ENCODE measurements at places on chromosomes 16 and 17.

DNA sequence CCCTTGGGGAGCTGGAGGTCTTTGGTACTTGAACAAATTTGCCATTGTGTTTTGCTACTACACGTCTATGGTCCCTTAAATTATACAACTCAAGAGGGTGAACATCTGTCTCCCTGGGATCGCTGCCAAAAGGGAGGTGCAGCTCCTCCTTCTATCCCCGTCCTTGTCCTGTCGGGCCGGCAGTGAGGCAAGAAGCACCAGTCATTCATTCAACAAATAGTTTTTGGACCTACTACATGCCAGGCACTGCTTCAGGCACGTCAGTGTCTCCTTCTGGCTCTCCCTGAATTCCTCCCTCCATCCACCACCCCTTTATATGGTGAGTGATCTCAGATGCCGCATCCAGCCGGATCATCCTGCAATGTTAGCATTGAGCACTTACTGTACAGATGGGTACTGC, 2.2 kb upstream of the RPL38 start:
- no peak for DNase-seq

DNA sequence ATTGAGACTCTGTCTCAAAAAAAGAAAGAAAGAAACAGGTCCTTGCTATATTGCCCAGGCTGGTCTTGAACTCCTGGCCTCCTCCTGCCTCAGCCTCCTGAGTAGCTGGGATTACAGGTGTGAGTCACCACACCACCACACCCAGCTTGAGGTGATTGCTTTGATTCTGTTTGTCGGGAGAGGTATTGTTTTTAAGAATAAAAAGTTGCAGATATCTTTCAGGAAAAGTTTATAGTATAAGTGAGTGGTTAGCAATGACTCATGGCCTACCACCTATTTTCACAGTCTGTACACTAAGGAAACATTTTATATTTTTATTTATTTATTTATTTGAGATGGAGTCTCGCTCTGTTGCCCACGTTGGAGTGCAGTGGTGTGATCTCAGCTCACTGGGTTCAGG, 45.0 kb downstream of the RHOT1 start:
- no peak for DNase-seq

DNA sequence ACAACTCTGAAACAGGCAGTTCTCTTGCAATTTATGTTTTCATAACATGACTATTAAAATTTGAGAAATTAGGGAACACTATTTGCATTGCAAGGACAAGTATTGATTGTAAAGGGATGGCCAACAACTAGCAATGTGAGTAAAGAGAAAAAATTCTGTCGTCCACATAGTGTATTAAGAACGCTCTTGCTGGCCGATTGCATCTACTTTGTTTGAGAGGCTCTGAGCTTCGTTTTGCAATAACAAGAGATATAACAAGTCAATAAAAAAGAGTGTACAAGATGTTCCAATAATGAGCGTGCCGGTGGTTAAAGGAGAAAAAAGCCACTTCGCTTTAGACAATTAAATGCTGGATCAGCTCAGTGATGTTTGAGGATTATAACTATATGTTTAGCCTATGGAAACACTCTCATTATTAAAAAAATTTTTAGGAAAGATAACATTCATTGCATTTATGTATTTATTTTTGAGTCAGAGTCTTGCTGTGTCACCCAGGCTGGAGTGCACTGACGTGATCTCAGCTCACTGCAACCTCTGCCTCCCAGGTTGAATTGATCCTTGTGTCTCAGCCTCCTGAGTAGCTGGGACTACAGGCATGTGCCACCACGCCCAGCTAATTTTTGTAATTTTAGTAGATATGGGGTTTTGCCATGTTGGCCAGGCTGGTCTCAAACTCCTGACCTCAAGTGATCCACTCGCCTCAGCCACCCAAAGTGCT, 19.2 kb upstream of the TOM1L1 start:
- no peak for DNase-seq

DNA sequence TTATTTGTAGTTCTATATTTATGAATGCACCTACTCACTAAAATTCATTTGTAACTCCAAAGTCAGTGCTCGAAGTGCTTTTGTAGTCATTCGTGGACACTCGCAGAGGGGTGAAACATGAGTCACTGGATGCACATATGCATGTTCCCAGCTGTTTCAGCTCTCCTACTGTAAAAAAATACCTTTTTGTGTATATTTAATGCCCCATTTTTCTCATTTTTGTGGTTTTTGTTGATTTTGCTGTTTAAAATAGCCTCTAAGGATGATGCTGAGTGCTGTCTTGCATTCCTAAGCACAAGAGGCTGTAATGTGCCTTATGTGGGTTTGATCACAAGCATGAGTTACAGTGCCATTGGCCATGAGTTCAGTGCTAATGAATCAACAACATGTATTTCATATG, 30.6 kb downstream of the CENPV start:
- no peak for DNase-seq

- DNase-seq, result no peak
These were observed 4.5 kb downstream of the ABCC3 start for GRCh38 chr17:50638966-50639713.

DNA sequence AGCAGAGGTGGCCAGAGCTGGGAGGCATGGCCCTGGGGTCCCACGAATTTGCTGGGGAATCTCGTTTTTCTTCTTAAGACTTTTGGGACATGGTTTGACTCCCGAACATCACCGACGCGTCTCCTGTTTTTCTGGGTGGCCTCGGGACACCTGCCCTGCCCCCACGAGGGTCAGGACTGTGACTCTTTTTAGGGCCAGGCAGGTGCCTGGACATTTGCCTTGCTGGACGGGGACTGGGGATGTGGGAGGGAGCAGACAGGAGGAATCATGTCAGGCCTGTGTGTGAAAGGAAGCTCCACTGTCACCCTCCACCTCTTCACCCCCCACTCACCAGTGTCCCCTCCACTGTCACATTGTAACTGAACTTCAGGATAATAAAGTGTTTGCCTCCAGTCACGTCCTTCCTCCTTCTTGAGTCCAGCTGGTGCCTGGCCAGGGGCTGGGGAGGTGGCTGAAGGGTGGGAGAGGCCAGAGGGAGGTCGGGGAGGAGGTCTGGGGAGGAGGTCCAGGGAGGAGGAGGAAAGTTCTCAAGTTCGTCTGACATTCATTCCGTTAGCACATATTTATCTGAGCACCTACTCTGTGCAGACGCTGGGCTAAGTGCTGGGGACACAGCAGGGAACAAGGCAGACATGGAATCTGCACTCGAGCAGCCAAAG, 2.3 kb downstream of the CSF3 start:
- DNase-seq, result no peak

- no peak for DNase-seq
These were observed 36.1 kb upstream of the FASN start for GRCh38 chr17:82134101-82134500.

- DNase-seq, result no peak
These were observed 283.3 kb upstream of the CDH5 start for GRCh38 chr16:66083171-66083570.

- DNase-seq, result no peak
These were observed 8.9 kb downstream of the CCNF start for GRCh38 chr16:2438121-2438520.

DNA sequence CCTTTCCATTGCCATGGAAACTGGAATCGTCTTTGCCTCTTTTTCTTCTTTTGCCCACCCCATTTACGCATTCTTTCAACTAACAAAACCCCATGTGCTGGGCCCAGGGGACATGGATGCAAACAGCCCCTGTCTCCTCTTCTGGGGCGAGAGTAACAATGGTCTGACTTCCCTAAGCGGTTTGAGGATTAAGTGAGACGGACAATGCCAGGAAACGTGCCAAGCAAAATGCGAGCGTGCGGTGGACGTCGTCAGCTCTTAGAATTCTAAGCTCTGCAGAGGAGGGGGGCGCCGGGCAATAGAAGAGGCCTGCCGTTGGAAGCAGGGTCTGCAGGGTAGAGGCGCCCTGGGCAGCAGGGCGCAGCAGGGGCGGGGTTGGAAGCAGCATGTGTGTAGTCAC, 42.4 kb upstream of the JPH3 start:
- DNase-seq, result no peak

DNA sequence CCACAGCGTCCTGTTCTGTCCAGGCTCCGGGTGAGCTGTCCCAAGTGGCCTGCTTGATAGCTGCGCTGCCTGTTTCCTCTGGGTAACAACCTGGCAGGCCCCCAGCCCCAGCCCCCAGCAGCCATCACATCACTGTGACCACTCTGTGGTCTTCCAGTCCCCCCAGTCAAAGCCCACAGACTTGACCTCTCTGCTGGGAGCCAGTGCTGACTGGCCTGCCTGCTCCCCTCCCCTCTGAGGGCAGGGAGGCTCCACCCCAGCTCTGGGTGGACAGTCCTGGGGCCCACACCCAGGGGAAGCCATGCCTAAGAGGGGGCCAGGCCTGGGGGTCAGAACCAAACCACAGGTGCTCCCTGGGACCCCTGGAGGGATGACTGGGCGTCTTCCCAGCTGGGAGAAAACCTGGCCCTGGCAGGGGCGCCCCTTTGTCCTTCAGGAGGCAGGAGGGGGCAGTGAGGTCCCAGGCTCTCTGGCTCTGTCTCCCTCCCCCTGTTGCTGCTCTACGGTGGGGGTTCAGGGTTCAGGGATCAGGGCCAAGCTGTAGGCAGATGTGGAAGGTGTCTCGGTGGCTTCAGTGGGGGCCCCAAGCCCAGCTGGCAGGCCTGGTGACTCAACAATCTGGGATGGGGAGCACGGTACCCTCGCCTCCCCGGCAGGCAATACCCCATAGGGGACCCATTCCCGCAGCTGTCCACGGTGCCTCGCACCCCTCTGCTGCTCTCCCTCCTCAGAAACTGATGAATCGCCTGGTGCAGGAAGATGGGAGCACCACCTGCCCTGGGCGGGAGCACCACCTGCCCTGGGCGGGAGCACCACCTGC, 1.8 kb upstream of the SLC16A3 start:
- no peak for DNase-seq

DNA sequence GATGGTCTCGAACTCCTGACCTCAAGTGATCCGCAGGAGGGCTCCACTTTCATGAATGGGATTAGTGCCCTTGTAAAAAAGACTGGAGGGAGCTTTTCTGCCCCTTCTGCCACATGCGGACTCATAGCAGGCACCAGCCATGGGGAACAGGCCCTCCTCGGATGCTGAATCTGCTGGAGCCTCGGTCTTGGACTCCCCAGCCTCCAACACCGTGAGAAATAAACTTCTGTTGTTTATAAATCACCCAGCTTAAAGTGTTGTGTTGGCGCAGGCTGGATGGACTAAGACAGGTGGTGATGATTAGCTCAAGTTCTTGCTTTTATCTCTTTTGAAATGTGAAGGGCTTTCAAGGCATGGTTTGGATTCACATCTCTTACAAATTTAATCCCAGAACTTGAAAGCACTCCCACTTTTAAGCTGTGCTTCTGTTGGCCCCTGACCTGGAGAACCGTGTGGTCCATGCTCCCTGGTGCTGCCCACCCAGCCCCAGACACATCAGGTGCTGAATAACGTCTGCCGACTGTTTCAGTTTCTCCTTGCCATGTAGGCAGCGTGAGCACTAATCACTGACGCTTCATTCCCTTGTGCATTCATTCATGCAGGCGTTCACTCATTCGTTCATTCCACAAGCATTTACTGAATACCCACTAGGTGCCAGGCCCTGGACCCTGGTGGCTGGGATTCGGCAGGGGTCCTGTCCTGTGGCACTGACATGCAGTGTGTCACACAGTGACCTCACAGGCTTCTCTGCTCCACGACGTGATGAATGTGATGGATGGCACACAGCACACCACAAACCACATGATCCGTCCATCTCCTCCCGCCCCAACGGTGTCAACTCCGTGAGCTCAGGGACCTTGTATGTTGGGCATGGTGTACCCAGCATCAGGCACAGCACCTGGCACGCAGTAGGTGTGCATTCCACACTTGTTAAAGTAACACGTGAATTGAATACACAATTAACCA, 8.9 kb downstream of the CIBAR2 start:
- DNase-seq, result no peak

DNA sequence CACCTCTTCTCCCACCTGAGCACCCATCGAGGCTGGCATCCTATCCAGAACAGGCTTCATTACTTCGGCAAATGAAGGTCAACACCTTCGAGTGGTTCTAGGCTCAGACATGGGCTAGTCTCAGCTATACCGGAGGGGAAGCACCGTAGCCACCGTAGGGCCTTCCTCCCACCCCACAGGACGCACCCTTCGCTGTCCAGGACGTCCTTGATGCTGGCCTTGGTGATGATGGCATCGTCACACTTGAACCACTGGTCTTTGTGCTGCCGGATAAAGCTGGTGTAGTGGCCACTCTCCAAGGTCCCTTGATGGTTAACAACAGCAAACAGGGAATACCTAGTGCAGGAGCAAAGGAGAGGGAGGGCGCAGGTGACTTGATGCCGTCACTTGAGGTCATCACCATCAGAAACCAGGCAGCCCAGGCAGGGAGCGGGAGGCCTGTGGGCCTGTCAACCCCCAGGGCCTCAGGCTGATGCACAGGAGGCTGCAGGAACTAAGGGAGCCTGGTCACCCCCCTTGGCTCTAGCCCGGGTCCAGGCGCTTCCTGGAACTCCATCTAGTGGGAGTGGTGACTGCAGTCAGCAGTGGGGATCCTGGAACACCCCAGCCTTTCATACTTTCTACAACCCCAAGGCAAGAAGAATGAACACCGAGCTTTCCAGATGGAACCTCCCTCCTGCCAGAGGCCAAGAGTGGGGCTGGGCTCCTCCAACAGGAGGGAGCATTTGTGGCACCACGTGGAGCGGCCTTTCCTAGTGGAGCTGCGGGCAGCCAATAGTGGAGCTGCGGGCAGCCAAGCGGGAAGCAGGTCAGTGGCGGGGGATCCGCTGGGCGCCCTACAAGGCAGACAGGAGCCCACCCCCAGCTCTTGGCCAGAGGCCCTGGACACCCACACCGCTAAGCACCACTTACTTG, 38.5 kb downstream of the USP22 start:
- DNase-seq, result no peak

DNA sequence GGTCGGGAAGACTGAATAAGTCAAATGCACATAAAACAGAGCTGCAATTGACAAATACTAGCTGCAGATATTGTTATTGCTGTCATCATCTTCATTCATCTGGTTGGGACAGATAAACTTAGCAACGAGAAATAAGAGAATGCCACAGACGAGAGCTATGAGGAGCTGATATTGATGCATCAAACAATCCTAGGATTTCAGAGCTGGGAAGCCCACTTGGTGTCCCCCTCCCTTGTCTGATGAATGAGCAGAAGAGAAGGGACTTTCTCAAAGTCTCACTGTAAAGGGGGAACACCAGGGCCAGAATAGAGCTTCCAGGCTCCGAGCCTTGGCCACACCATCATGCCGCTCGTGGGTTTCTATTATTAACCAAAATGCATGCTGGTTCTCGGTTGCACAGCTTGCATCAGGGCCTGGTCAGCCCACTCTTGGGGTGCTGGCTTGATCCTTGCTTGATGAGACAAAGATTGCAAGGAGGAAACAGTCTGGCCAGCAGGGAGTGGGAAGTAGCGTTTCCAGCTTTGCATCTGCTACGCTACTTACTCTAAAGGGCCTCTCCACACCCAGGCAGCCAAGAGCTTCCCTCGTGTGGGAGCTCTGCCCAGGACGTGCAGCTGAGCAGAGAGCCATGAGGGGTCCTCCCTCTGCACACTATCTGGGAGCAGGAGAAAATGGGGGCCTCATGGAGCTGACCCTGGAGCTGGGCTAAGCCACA, 28.4 kb upstream of the EMP2 start:
- DNase-seq, result no peak

- peak; percentile 85 for DNase-seq
These were observed 17.5 kb downstream of the SBK1 start for GRCh38 chr16:28309811-28310311.

Measured in hematopoietic multipotent progenitor cell treated with erythropoietin and hydrocortisone succinate and interleukin-3 and kit ligand, for 4 days (in vitro differentiated cells).